ENCODE measurements at places on chromosomes 2 and 18. TPM values are rescaled to one million over a fixed set of nuclear protein-coding genes. Genes with fewer than 3 reads are reported as not detected.

DNA sequence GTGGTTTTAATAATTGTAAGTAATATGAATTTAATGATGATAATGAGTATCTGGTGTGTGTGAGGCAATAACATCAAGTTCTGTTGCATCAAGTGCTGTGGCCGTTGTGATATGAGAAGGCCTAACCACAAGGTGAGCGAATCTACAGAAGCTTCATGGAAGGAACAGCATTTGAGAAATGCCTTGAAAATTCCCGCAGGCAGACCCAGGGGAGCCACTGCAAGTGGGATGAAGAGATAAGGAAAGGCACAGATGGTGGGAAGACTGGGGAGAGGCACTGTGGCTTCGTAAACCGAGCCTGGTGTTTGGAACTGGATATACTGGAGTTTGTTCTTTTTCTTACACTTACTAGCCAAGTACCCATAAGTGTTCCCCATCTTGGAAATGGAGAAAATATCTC lies 357.5 kb downstream of the PTPRM start:
- H3K4me1 ChIP-seq, result peaks cover 77% of the 10 kb centered on the region
- H3K4me3 ChIP-seq, result no peak overlapping the region
- H3K27me3 ChIP-seq, result no peaks in the 10 kb centered on the region
- no peak overlapping the region for H3K27ac ChIP-seq
- DNase-seq, result no peak

- H3K4me3 ChIP-seq, result no peak overlapping the region
- DNase-seq, result no peak
- peaks cover 6% of the 10 kb centered on the region for H3K36me3 ChIP-seq
- no peaks in the 10 kb centered on the region for H3K27me3 ChIP-seq
- H3K4me1 ChIP-seq, result no peaks in the 10 kb centered on the region
- H3K27ac ChIP-seq, result no peak overlapping the region
Measured at GRCh38 chr2:42685303-42685702, 78.6 kb downstream of the OXER1 start.

DNA sequence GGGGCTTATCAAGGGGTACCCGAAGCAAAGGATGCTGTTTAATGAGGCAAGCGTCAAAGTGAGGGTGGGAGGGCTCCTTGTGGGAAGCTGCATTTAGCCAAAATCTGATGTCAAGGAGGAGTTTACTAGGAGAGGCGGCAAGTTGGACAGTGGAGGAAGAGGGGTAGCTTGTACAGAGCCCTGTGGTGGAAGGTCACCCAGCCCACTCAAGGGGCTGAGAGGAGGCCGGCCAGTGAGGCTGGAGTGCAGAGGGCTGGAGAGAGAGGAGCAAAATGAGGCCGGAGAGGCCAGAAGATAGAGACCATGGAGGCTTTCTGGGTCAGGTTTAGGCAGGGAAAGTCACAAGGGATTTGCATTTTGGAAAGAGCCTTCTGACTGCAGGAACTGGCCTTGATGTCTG lies 49.5 kb downstream of the ASB1 start:
- H3K4me1 ChIP-seq, result no peaks in the 10 kb centered on the region
- H3K4me3 ChIP-seq, result no peak overlapping the region
- no peaks in the 10 kb centered on the region for H3K27me3 ChIP-seq
- DNase-seq, result no peak
- H3K36me3 ChIP-seq, result peaks cover 37% of the 10 kb centered on the region

DNA sequence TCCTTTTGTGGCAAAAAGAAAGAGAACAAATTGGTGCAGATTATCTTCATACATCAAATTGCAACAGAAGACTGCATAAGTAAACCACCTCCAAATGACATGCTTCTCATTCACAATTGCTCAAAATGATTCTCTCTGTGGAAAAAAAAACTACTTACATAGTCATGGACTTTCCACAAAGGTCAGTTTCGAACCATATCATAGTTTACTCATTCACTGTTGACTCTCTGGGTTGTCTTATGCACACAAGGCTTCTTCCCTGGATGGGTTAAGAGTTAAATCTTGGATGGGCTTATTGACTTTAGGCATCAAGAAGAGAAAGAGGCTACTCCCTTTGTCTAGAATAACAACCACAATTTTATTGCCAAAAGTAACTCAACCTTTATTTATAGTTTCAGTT lies 91.3 kb upstream of the RAB27B start:
- peaks cover 35% of the 10 kb centered on the region for H3K4me1 ChIP-seq
- no peaks in the 10 kb centered on the region for H3K27me3 ChIP-seq
- no peak overlapping the region for H3K4me3 ChIP-seq
- DNase-seq, result no peak

DNA sequence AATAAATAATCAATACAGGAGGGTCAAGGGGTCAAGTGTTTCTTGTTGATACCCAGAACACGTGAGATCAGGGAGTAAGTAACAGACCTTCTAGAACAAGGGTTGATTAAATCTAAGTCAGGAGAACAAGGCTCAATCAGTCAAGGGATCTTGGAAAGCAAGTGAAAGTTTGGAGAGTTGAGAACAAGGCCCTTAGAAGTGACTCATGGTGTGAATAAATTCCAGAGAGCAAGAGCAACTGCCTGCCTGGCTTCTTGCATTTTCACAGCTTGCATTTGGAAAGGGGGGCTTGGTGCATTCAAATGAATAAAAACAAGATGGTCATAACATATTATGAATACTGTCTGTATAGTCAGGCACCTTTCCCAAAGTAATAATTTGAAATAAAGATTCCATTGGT lies 256.1 kb downstream of the DPP10 start:
- no peaks in the 10 kb centered on the region for H3K36me3 ChIP-seq
- H3K27ac ChIP-seq, result no peak overlapping the region
- H3K4me1 ChIP-seq, result no peaks in the 10 kb centered on the region
- no peak overlapping the region for H3K4me3 ChIP-seq
- H3K27me3 ChIP-seq, result no peaks in the 10 kb centered on the region
- no peak for DNase-seq

The PSTPIP2 gene
- 5.0 TPM for total RNA-seq

The C1GALT1C1L gene
- total RNA-seq, result not detected

Data from chondrocyte (in vitro differentiated cells).